ENCODE measurements at places on chromosomes 16 and 17. TPM values are rescaled to one million over a fixed set of nuclear protein-coding genes. Genes with fewer than 3 reads are reported as not detected.

DNA sequence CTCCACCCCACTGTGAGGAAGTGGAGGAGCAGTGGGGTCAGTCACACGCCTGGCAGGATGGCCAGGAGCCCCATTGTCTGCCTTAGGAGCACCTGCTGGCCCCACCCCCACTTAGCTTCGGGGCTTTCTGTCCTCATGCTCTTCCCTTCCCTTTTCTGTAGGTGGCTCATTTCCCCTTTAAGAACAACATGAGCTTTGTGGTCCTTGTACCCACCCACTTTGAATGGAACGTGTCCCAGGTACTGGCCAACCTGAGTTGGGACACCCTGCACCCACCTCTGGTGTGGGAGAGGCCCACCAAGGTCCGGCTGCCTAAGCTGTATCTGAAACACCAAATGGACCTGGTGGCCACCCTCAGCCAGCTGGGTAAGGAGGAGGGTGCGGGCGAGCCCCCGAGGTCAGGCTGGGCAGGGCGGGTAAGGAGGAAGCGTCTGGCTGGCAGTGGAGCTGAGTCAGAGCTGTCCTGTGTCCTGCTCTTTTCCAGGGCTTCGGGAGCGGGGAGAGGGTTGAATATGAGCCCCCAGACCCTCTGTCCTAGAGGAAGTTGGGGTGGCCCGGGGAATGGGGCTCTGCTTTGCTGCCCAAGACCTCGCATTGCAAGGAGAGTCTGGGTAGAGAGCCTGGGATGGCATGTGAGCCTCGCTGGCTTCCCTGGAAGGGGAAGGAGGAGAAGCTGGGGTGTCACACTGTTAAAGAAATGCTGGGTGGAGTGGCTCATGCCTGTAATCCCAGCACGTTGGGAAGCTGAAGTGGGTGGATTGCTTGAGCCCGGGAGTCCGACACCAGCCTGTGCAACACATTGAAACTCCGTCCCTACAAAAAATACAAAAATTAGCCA is 9.2 kb upstream of the SERPINF1 start:
- no peak for DNase-seq

DNA sequence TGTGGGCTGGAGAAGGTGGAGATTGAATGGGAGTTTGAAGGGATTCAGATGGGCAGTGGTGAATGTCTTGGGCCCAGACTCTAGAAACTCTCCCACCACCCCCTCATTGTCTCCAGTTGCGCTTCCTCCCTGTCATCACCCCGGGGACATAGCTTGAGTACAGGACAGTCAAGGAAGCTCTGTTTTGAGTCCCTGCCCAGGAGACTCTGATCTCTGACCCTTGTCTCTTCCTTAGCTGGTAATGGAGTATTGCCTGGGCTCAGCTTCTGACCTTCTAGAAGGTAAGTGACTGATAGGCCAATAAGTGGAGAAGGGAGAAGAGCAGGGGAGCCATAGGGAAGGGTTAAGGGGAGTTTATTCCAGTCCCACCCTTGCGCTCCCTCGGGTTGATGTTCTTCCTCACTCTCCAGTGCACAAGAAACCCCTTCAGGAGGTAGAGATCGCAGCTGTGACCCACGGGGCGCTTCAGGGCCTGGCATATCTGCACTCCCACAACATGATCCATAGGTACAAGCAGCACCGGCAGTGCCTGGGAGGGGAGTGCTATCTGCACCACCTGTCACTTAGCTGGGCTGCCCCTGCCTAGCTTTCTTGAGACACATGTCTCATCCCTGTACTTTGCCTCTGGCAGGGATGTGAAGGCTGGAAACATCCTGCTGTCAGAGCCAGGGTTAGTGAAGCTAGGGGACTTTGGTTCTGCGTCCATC is 5.0 kb downstream of the TAOK2 start:
- DNase-seq: no peak

- no peak for DNase-seq
Observed at GRCh38 chr16:71276589-71277334, 12.4 kb downstream of the CMTR2 start.

DNA sequence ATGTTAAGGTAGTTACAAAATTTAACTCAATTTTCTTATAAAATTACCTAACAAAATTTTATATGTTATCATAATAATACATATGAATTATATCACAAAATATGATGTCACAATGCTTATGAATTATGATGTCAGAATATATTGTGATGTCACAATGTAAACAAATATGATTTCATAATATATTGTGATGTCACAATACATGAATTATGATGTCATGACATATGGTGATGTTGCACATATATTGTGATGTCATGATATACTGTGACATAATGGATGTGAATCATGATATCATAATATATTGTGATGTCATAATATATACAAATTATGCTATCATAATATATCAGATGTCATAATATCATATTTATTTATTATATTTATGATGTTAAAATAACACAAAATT is 1879.9 kb downstream of the TP53TG3F start:
- no peak for DNase-seq

DNA sequence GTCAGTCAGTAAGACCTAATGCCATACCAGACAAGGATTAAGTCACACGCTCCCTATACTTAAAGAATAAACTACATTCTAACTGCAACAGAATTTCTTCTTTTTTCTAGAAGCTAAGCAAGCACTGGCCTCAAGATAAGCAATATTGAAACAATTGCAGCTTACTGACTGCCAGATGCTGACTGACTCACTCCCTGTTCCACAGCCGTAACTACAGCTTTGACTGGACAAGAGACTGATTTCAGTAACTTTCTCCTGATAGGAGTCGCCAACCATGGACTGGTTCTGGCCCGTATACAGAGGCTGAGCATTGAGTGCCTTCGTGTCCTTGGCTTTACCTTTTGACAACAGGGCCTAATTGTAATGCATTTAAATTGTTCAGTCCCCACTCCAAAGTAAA is 67.9 kb downstream of the TRIM37 start:
- no peak for DNase-seq

DNA sequence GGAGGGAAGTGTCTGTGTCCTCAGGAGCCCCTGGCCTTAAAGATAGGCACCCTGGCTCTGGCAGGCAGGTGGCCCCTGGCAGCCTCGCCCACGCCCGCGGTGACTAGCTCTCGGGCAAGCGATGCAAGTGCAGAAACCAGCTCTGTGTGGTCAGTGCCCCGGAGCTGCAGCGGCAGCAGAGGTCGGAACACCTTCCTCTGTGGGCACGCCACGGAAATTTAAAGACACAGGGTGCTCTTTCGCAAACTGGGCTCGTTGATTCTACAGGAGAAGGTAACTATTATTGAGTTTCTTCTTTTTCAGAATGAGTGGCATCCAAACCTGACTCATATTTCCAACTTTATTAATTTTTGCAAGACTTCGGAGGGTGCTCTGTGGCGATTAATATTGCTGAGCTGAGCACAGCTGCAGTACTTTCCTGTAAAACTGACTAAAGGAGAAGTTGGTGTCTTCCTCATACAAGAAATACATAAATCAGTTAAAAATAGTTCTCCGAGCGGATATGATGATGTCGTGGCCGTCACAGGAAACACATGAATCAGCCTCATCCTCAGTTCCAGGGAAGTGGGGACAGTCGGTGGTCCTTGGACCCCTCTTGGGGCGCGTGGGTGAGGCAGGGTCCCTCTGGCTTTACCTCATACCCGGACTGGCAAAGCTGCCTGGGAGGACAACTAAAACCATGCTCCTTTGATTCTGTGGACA is 120.2 kb downstream of the METRNL start:
- DNase-seq: peak; percentile 73

Gene MGAT5B
- 0.43 TPM for total RNA-seq

Gene NACA2
- total RNA-seq: not detected

Gene SGCA
- not detected for total RNA-seq

Gene SLFN12L
- 139 TPM for total RNA-seq
